ENCODE measurements at places on chromosomes 4 and X.

- DNase-seq, result no peak
Measured at GRCh38 chr4:48203819-48204218, 65.8 kb downstream of the TEC start.

- no peak for DNase-seq
Measured at GRCh38 chrX:103864886-103865534, 33.0 kb upstream of the RAB9B start.

DNA sequence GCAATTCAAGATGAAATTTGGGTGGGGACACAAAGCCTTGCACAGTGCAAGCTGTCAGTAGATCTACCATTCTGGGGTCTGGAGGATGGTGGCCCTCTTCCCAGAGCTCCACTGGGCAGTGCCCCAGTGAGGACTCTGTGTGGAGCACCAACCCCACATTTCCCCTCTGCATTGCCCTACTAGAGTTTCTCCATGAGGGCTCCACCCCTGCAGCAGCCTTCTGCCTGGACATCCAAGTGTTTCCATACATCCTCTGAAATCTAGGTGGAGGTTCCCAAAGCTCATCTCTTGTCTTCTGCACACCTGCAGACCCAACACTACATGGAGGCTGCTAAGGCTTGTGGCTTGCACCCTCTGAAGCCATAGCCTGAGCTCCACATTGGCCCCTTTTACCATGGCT lies 402.3 kb downstream of the RAB28 start:
- DNase-seq, result no peak

- no peak for DNase-seq
Measured at GRCh38 chrX:53084863-53085262, 2.7 kb downstream of the TSPYL2 start.

DNA sequence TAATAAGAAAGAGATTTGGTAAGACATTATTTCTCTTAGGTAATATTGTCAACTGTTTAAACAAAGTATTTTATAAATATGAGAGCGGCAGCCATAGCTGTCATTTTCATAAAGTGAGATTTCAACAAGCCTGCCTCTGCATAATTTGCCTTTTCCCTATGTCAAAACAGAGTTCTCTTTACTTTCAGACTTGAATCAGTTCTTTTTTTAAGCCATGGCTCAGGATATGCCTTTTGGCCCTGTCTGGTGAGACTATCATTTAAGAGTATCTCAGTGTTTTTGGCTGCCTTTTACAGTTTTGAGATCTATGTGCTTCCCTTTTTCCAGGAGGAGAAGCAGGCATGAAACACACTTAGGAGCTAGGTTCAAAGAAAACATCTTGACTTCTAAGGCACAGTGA lies 7.5 kb upstream of the GUCY1A1 start:
- DNase-seq, result no peak

Data from stromal cell of bone marrow (primary cell).